ENCODE measurements at places on chromosomes 12 and 14. TPM values are rescaled to one million over a fixed set of nuclear protein-coding genes. Genes with fewer than 3 reads are reported as not detected.
A peak's percentile ranks its signal among the peaks of the same experiment; 100 is the strongest.

The CREBL2 gene
- 45.7 TPM for total RNA-seq

The CLEC2A gene
- total RNA-seq, result not detected

- DNase-seq, result no peak
Observed at GRCh38 chr12:26295001-26295400, 99.6 kb downstream of the SSPN start.

DNA sequence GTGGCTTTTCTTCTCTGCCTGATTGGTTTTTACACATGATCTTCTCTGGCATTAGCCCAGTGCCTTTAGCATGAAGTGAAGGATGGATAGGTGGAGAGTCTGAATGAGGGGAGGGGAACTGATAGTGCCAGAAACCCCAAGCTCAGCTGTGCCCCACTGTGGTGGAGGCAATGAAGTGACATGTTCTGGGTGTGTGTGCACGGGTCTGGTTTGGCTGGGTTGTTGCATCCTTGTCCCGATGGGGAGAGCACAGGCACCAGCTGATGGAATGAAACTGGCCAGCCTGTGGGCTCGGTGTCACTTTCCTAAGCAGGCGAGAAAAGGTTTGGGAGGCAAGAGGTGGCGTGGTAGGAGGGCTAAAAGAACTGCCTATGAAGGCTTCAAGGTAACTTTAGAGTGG is 65.3 kb downstream of the CACNA1C start:
- peak; percentile 64 for DNase-seq

GRCh38 chr12:124624823-124625222 is 57.4 kb upstream of the NCOR2 start:
- no peak for DNase-seq

DNA sequence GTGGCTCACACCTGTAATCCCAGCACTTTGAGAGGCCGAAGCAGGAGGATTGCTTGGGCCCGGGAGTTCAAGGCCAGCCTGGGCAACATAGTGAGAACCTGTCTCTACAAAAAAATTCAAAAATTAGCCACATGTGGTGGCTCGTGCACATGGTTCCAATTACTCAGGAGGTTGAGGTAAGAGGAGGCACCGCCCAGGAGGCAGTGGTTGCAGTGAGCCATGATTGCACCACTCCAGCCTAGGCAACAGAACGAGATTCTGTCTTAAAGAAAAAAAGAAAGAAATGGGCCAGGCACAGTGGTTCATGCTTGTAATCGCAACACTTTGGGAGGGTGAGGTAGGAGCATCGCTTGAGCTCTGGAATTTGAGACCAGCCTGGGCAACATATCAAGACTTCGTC is 33.5 kb downstream of the MAP1LC3B2 start:
- DNase-seq, result no peak

GRCh38 chr14:24126939-24127338 is 3.5 kb upstream of the FITM1 start:
- no peak for DNase-seq

DNA sequence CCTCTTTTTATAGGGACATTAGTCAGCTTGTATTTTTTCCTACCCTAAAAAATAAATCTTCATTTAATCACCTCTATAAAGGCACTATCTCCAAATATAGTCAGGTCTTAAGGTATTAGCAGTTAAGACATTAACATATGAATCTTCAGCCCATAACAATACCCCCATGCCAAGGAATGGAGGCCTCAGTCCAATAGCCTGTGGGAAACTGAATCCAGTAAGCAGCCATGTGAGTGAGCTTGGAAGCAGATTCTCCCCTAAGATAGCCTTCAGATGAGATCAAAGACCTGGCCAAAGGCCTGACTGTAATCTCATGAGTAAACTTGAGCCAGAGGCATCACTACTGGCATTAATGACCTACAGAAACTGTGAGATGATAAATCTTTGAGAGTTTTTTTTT is 232.1 kb upstream of the SYT10 start:
- DNase-seq, result no peak

DNA sequence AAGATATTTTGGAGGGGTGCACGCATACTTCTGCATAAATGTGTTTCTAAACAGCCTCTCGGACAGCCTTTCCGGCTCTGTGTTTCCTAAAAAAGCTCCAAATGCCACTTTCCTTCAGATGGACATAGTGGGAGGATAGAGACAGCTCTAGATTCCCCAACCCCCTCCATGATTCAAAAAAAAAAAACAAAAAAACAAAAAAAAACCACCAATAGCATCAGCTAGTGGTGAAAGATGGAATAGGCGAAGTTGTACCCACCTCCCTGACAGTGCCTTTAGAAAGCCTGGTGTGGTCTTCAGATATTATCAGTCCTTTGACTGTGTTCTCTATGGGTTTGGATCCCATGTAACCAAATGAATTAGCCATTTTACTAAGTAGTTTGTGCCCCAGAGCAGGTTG is 94.1 kb downstream of the PHETA1 start:
- DNase-seq, result no peak

DNA sequence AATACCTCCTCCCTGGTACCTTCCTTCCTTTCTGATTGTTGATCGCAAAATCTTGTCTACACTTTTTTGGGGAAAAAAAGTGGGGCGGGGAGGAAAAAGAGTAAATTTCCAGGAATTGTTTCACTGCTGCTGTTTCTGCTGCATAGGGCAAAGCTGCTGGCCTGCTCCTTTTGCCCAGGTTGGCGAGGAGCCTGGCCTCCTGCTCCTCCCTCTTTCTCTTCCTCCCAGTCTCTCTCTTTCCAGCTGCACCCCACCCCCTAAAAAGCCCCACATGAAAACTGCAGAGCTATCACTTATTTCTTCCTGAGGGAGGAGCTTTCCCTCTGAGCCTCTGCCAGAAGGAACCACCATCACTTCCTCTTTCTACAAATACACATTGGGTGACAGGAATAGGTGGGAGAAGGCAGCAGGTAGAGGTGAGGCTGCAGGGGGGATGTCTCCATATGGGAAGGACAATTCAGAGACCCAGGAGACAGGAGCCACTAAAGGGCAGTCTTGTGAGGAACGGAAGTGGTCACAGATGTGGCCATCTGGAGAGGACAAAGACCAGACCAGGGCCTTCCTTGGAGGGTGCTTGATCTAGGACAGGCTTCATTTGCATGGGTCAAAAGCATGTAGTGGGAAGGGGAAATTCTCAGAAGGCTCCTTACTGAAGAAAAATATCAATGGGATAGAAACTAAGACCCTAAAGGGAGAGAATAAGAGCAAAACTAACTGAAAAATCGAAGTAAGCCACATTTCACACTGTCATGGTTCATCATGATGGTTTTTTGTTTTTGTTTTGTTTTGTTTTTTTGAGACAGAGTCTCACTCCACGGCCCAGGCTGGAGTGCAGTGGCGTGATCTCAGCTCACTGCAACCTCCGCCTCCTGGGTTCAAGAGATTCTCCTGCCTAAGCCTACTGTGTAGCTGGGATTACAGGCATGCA is 14.8 kb downstream of the ZBTB39 start:
- DNase-seq, result peak; percentile 78

GRCh38 chr12:27966870-27967269 is 5.7 kb downstream of the PTHLH start:
- DNase-seq, result no peak

DNA sequence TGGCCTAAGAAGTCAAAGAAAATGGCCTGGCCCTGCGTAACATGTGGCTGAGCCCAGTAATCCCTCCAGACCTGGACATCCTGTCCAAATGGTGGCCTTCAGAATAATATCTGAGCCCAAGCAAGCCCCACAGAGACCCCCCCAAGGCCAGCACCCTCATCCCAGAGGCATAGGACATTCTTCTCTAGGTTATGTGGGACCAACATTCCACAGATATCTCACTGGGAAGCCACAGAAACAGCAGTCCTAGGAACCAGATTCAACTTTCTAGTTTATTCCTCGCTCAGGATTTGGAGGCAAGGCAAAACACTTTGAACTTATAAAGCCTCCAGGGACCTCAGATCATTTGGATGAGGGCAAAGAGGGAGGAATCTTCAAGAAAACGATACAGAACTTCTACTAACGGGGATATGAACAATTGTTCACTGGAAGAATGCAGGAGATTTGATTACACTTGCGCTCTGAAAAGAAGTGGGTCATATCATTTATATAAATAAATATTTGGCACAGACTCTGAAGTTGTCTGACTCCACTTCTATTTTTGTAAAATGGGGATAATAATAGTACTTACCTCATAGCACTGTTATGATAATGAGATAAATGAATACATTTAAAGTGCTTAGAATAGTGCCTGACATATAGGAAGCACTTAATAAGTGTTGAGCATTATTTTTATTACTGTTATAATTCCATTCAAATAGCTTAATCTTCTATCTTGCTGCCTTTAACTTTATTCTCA is 171.5 kb downstream of the NUAK1 start:
- DNase-seq, result no peak

All from sigmoid colon (tissue), 7 donors.